ENCODE measurements at places on chromosomes 12 and 14.

DNA sequence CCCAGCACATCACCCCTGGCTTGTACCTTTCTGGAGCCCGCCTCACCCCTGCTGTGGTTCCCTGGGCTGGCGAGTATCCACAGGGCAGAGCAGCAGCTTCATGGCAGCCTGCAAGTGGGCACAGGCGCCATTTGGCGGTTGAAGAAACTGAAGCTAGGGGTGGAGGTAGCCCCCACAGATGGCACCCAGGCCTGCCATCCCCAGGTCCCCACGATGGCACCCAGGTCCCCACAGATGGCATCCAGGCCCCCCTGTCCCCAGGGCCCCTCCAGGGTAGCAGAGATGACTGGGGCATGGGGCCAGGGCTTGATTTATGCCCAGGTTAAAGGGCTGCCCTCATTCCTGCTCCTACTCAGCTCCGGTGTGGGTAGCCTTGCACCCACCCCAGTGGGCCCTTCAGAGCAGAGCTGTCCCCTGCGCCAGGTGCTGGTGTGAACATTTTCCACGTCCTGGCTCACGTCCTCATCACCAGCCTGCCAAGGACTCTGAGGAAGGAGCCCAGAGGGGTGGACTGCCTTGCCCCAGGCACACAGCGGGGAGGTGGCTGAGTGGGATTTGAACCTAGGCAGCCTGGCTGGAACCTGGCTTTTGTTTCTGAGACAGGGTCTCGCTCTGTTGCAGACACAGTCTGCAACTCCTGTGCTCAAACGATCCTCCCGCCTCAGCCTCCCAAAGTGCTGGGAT lies 8.7 kb downstream of the MMP17 start:
- no peak for DNase-seq

GRCh38 chr14:55347748-55348147 lies 63.9 kb downstream of the ATG14 start:
- DNase-seq = no peak

- no peak for DNase-seq
Measured at GRCh38 chr12:69991690-69992288, 166.8 kb downstream of the MYRFL start.

- DNase-seq = no peak
Measured at GRCh38 chr14:65320661-65321308, 91.7 kb upstream of the FUT8 start.

DNA sequence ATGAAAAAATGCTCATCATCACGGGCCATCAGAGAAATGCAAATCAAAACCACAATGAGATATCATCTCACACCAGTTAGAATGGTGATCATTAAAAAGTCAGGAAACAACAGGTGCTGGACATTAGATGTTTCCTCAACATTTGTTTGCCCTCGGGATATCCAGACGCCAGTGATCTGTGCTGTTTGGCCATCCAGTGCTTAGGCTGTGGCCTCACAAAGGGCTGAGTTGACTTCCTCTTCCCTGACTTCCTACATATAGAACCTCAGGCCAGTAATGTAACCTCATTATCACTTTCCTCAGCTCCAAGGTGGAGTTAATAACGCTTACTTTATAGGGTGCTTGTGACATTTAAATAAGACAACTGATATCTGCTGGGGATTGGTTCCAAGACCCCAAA lies 51.8 kb downstream of the SLC15A5 start:
- no peak for DNase-seq

- no peak for DNase-seq
Measured at GRCh38 chr12:56884421-56884820, 49.8 kb downstream of the SDR9C7 start.

GRCh38 chr14:31405599-31406232 lies 14.6 kb downstream of the HEATR5A start:
- DNase-seq = no peak

DNA sequence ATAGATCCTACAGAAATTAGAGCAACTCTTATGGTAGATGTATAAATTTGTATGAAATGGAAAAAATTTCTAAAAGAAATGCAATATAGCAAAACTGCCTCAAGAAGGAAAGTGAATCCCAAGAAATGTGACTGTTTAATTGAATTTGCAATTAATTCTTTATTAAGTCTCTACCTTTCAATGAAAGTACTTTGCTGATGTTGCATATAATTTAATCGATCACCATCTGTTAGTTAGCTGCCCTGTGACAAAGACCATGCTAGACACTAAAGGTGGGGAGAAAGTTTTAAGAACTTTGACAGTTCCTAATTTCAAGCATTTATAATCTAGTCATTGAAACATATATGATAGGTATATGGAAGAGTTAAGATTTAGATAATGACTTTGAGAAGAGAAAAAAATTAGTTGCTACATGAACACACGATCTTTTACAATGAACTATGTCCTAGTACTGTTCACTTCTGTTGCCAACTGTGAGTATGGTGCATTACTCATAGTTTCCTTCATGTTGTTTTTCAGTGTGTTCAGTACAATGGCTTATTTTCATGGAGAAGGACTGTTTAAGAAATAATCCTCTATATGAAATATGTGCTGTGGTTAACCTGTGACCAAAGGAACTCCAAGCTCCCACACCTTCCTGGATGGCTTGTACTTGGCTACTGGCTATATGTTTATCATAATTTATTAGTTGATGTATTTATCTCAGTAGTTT lies 128.4 kb downstream of the METTL25 start:
- DNase-seq = no peak

DNA sequence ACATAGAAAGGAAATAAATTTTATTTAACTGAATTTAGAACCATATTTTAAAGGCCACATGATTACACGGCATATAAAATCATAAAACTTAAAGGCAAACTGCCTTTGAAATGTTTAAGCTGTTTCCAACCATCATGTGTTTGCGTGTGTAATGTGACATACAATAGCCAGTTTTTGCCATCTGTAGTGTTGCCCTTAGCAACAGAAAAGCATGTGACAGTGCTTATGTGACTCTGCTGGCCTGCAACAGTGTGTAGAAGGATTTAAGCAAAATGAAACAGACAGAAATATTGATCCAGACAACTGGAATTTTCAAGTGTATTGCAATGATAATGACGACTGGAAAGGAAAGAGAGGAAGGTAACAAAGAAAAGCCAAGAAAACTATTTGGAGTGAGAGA lies 49.5 kb downstream of the TSPAN19 start:
- DNase-seq = no peak

GRCh38 chr12:78118036-78118435 lies 287.3 kb downstream of the NAV3 start:
- DNase-seq = no peak

DNA sequence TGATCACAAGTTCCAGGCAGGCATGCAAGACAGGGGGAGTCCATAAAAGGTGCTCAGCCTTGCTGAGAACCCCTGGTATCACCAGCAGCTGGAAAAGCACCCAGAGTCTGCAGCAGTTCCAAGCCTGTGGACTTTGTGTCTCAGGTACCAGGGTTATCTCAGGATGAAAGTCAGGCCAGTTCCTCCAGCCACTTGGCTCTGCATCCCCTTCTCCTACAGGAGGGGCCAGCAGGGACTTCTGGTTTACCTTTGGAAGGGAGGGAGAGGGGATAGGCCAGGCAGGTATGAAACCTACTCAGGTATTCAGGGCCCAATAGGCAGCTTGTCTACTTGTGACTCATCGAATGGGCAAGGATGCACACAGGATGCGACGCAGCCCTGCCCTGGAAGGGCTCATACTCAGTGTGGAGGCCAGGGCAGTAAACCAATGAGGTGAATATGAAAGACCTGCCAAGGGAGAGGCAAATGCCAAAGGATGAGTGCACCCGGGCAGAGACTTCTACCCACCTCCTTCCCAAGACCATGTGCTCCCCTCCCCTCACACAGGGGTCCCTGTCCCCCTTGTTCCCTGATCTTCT lies 148.2 kb downstream of the SLC38A6 start:
- DNase-seq = no peak

DNA sequence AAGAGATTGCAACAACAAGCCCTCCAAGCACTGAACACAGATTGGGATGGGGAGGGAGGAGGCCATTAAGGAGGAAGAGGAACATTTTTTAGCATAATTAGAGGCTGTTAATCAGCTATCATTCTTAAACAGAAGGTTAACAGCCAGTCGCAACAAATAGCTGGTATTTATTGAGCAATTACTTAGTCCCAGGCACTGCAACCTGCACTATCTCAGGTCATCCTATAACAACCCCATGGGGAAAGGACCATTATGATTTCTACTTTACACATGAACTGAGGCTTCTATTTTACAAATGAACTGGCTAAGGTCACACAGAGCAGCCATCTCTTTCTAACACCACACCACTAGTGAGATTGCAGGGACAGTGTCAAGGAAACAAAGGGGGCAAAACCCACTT lies 10.4 kb downstream of the RAB35 start:
- no peak for DNase-seq

- DNase-seq = no peak
Measured at GRCh38 chr12:127810041-127810440, 456.9 kb upstream of the TMEM132C start.

- no peak for DNase-seq
Measured at GRCh38 chr14:54498095-54498531, 9.3 kb upstream of the GMFB start.

DNA sequence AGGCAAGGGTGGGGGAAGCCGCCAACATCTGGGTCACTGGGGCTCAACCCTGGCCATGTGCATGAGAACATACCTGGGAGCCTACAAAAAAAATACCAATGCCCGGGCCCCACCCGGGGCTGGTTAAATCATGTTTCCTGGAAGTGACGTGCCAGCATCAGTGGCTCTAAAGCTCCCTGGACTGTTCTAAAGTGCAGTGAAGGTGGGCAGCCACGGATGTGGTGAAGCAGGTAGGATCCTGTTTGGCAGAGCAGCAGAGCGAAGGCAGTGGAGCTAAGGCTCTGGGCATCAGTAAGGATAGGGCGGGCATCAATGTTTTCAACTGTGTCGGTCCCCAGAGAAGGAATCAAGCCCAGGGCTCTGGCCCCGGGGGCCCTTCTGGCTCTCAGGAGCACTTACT lies 525 bp upstream of the GPR68 start:
- peak; percentile 65 for DNase-seq

- no peak for DNase-seq
Measured at GRCh38 chr14:96925422-96925821, 128.2 kb downstream of the VRK1 start.

- no peak for DNase-seq
Measured at GRCh38 chr12:122137681-122138080, 36.3 kb downstream of the IL31 start.

DNA sequence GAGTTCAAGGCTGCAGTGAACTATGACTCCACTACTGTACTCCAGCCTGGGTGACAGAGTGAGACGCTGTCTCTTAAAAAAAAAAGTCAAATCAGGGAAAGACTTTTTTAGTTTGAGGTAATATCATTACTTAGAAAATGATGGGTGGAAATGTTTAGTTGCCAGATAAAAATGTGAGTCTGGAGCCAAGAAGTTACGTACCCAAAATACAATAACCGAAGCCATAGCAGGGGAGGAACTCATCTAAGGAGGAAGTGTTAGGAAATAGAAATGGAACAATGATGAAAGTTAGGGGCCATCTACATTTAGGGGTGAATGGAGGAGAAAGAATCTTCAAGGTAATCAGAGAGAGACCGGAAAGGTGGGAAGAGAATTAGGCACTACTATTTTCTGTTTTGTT lies 98.8 kb downstream of the DACT1 start:
- DNase-seq = no peak

DNA sequence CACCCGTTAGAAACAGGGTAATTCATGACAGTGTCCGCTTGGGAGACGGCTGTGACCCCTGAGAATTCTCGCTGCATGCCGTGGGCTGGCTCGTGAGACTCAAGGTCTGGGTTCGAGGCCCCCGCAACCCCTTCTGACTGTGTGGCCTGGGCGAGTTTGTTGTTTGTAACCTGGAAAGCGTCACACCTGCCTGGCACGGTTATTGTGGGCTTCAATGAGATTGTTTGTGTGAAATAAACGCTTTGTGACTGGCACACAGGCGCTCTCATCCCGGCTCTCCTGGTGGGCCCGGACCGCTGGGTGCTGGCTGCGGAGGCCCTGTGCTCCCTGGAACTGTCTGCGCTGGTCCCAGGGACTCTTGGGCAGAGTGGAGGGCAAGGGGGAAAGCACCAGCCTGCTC lies 33.9 kb downstream of the MEG3 start:
- DNase-seq = no peak

DNA sequence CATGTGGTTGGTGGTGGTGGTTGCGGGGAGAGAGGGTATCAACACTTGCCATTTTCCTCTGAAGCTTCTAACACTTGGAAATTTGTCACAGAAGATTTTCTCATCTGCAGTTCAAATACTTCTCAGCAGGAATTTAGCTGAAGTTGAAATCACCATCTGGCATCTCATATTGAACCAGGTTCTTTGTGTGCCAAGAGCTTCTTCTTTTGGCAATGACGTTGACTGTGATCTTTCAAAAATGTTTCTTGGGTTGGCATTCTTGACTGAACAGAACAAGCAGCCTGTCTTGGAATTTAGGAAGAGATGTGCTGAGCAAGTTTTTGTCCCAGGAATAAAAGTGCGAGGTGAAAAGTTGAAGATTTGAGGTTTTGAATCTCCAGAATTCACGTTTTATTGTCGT lies 8.7 kb upstream of the NIN start:
- no peak for DNase-seq

- no peak for DNase-seq
Measured at GRCh38 chr12:24198070-24198469, 248.6 kb upstream of the SOX5 start.

DNA sequence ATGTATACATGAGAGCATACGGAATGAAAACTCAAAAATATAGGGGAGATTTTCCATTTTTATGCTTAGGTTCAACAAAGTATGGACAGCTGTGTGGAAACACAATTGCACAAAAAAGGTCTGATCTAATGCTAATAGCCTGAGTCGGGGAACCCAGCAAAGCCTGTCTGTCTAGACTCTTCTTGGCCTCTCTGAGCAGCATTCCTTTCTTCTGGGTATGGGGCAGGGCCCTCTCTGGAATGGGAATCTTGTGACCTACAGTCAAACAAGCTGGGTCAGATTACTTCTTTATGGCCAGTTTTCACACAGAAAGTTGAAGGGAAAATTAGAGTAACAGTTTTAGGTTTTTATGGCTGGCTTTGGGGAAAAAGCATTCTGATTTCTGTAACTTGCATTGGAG lies 534.0 kb upstream of the LMO3 start:
- DNase-seq = no peak

DNA sequence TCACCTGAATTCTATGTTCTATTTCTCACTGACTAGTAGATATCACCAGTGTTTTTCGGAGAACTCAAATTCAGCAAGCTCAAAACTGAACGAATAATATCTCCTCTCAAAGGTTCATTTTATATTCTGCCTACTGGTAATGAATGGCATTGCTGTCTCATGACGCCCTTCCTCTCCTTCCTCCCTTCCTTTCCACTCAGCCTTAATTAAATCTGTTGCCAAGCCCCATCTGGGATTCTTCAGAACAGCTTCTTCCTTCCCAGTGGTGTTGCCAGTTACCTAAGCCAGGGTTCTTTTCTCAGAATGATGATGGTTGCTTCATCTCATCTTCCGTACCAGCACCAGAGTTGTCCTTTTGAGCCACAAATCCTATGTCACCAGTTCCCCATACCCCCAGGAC lies 143.2 kb downstream of the SYNE2 start:
- no peak for DNase-seq

GRCh38 chr14:100851586-100851916 lies 25.6 kb downstream of the MEG3 start:
- no peak for DNase-seq

- no peak for DNase-seq
Measured at GRCh38 chr12:122963941-122964265, 2.4 kb downstream of the ABCB9 start.

GRCh38 chr14:59359431-59360124 lies 105.6 kb downstream of the GPR135 start:
- no peak for DNase-seq
